ENCODE measurements at places on chromosomes 2 and 18.

DNA sequence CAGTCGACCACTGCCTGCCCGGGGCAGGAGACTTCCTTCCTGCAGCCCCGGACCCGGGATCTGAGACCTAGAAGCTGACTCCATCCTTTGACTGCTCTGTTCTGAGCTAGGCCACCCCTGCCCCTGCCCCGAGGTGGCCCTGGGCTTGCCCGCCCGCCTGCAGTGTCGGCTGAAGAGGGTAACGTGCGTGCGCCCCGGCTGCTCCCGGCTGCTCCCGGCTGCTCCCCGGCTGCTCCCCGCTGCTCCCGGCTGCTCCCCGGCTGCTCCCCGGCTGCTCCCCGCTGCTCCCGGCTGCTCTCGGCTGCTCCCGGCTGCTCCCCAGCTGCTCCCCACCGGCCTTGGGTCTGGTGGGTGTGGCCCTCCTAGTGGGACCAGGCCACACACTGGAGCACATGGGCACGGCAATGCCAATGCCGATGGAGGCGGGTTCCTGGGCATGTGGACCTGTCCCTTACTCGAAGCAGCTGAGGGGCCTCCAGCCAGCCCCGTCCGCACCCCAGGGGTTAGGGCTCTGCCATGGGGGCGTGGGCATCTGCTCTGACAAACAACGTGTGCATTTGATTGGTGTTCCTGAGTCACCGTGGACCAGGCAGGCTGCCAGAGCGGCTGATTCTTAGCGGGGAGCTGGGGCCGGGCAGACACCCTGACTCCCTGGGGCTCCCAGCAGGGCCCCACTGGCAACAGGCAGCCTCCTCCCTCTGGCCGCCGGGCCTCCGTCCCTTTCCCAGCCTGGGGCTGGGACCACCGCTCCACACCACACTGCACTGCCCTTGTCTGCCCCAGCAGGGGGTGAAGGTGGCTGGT, 2.0 kb upstream of the GAL3ST2 start:
- no peak for DNase-seq

GRCh38 chr2:170930131-170930990, 1.3 kb downstream of the GORASP2 start:
- no peak for DNase-seq

DNA sequence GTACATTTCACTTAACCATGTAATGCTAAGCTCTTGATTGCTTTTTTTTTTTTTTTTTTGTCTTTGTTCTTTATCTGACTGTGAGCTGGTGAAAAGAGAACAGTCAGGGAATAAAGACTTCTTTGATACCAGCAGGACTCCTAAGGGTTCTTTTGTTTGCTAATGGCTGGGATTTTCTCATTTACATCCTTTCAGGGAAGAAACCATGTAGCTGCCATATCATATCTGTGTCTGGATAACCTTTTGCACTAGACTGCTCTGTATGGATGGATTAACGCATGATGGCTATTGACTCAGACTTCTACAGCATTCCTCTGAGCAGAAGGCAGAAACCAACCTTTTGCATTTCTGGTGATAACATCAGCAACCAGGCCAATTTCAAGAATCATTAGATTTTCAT, 504.0 kb downstream of the LRRTM4 start:
- DNase-seq = no peak

DNA sequence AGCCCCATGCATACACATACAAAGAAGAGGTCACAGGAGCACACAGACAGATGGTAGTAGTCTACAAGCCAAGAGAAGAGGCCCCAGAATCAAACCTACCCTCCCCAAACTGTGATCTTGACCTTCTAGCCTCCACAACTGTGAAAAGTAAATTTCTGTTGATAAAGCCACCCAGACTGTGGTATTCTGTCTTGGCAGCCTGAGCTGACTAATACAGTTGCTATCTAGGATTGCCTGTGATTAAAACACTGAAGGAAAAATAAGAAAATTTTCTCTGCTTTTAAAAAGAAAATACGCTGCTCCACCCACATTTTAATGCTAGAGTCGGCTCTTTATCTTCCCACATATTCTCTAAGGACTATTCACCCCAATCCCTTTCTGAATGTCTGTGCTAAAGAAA, 143.7 kb upstream of the TMEM200C start:
- no peak for DNase-seq

DNA sequence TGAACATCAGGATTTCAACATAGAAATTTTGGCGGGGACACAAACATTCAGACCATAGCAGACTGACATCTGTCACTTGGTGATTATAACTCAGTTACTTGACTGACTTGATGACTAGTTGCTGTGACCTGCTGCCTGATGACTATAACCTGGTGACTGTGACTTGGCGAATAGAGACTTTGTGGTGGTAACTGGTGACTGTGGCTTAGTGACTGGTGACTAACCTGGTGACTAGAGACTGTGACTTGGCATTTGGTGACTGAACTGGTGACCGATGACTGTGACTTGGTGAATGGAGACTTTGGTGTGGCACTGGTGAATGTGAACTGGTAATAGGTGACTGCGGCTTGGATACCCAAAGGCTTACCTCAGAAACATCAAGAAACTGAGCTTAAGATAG, 563.1 kb upstream of the FAM98A start:
- no peak for DNase-seq

- no peak for DNase-seq
Observed at GRCh38 chr2:160491911-160492371, 1.7 kb downstream of the RBMS1 start.

GRCh38 chr2:239466755-239467271, 66.0 kb upstream of the HDAC4 start:
- no peak for DNase-seq

GRCh38 chr2:130836501-130837174, at the start of gene ARHGEF4:
Gene ARHGEF4, plus strand, starts transcription at chr2:130836914. Its CDS starts 40 bp downstream, at chr2:130836954.
- peak; percentile 8 for DNase-seq

DNA sequence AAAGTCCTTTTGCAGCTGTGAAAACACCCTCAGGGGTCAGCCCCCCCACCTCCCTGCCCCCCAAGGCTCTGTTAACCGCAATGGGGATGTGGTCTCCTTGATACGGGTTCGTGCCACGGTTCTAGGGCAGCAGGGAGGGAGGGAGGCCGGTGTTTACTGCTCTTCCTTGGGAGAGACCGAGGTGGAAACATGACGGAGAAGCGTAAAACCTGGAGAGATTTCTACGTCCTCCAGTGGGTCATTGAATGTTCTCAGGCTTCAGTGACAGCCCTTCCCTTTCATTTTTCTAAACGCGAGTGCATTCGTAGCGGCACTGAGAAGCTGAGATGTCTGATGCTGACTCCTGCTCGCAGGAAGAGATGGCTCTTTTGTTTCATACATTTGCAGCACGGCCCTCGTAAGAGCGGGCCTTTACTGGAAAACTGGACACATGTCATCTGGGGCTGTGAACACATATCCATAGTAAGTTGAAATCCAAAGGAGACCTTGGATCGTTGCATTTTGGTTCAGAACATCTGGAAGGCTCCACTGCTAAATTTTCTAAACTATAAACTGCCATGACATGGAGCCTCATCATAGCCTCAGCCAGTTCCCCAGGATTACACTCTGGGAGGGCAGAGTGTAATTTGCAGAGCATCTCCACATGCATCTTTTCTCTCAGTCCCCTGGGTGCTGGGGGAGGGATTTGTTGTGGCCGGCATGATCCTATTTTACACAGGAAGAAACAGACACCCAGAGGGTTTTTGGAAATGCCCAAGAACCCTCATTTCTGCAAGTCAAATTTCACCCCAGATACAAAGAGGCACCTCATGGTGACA, 40.6 kb upstream of the HDAC4 start:
- no peak for DNase-seq

- no peak for DNase-seq
Observed at GRCh38 chr2:25380586-25381375, 39.1 kb upstream of the DNMT3A start.

DNA sequence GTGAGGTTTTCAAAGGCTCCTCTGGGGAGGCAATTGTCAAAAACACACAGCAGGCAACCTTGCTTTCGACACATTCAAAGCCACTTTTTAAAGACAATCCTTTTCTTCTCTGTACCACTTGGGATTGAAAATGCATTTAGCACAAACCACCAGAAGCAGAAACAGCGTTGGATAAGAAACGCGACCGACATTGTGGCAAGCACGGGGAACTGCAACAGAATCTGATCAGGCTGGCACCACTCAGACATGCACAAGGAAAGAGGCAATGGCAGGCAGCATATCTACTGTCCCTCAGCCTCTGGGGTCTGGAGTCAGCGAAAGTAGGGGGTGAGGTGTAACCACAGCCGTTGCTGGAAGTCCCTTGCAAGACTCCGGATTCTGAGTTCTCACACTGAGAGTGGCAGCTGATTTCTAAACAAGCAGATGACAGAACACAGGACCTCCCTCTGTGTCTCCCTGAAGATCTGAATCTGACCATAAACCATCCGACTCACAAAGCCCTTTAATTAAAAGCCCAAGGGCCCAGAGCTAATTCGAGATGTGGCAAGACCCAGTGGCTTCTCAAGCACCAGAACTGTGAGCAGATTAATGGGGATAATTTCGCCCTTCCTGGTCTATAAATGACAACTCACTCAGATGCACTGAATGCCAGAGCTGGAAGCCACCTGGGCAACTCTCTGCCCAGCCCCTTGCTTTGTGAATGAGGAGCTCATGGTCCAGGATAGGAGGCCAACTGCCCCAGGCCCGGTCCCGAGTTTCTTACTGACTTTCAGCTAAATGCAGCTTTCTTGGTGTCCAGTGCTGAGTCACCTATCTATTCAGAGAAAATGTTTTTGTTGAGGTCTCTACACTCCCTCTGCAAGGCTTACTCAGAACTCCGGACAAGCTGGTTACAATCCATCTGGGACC, 29.6 kb downstream of the CYRIA start:
- no peak for DNase-seq

DNA sequence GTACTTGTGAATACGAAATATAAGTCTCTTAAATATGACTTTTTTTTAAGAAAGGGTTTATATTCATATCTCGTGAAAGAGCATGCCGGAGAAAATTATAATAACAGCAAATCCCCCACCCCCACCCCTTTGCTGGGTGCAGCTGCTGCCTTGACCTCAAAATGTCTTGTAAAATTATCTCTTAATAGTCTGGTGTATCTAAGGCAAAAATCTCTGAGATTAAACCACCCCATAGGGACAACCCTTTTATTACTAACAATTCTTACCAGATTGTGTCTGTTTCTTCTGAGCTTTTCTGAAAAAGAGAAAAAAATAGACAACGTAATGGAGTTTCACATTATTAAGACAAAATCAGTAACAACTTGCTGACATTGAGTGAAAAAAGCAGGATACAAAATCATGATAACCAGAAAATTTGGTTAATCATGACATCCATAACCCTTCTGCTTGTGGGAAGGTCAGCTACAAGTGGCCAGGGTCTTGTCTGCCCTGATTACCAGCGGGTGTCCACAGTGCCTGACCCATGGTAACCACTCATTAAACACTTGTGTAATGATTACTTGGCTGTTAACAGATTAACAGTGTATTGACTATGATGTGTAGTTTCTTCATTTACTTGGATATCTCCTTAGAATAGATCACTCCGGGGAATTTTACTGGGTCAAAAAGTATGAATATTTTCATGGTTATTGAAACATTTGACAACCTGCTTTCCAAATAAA, 1.5 kb downstream of the STRADB start:
- DNase-seq = no peak

GRCh38 chr2:44929159-44929734, 12.3 kb upstream of the SIX3 start:
- no peak for DNase-seq

DNA sequence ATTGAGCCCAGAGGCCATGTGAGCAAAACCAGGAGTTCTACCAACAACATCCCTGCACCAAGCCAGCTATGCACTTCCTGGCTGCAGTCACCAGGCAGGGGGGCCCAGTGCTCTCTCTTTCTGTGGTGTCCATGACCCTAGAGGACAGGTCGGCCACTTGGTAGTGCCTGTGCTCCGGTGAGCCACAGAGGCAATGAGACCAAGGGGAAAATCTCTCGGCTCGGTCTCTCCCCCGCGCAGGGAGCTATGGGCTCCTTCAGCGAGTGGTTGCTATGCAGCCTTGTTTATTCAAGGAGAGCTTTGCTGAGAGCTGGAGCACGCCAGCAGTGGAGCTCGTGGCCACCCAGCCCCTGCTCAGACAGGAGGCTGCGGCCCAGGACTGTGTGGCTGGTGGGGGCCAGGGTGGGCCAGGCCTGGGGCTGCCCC, at the start of gene TOGARAM2:
TOGARAM2 (plus strand) TSS at position 283 of the 426 bp plus-strand sequence. CDS start 13,537 bp downstream, outside the sequence.
- no peak for DNase-seq

DNA sequence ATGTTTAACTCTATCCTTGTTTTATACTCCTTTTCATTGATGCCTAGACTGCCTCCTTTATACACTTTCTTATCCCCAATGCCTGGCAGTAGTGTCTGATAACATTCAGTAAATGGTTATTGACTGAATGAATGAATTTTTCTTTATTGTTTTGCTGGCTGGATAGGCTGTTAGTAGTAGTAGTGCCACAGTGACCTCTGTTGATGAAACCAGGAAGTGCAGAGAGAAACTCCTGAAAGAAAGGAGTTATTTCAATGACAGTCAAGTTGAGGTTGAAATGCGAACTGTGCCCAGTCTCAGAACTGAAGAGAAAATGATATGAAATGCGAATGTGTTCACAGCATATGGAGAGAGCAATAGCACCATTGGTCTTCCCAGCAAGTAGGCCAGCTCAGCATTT, 26.8 kb upstream of the SLC9A2 start:
- peak; percentile 6 for DNase-seq

DNA sequence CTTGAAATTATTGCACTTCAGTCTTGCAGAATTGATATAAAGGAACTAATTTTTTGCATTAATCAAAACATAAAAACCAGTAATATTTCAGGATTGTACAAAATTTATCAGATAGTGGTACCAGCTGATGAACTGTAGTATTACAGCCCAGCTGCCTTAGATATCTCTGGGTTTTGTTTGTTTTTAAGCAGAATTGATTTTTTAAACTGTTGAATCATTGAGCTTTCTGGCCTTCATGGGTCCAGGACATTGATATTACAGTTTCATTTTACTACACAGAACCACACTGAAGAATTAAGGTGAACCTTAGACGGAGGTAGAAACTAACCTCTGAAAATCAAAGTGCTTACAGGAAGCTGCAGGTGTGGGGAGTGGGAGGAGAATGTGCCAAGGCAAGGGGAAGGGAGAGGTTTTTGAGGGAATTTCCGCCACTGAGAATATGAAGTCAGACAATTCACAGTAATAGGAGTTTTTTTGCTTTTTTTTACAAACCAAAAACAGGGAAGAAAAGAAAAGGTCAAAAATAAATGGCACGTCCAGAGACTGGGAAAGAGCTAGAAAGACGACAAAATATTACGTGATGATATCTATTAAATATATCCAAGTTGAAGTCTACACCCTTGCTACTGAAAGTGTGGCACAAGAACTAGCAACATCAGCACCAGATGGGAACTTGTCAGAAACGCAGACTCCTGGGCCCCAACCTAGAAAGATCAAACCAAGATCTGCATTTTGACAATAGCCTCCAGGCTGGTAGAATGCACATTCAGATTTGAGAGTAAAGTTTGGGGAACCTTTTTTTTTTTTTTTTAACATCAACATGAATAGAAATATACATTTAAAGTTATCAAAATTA, 40.8 kb upstream of the SPAG16 start:
- DNase-seq = no peak

- DNase-seq = no peak
Observed at GRCh38 chr2:212549941-212550340, 11.3 kb upstream of the ERBB4 start.

- DNase-seq = no peak
Observed at GRCh38 chr2:118731413-118731812, 116.0 kb downstream of the EN1 start.

GRCh38 chr2:226526716-226527115, 272.9 kb downstream of the IRS1 start:
- no peak for DNase-seq

GRCh38 chr18:72375618-72376017, 168.5 kb downstream of the CBLN2 start:
- no peak for DNase-seq
